Naive thymus-derived CD4-positive, alpha-beta T cell (primary cell): ENCODE measurements at places on chromosomes 3 and 15. TPM values are rescaled to one million over a fixed set of nuclear protein-coding genes. Genes with fewer than 3 reads are reported as not detected.

TRA2B gene
- 182 TPM for polyA plus RNA-seq

GOLGA6A gene
- 0.14 TPM for polyA plus RNA-seq

HES1 gene
- polyA plus RNA-seq, result not detected

LRRC34 gene
- 0.26 TPM for polyA plus RNA-seq

ZDHHC19 gene
- not detected for polyA plus RNA-seq

TPRG1 gene
- polyA plus RNA-seq, result 0.45 TPM

ENTPD3 gene
- polyA plus RNA-seq, result not detected

TERC gene
- polyA plus RNA-seq, result 1.1 TPM

DNAH12 gene
- not detected for polyA plus RNA-seq

TMEM108 gene
- not detected for polyA plus RNA-seq

ZKSCAN7 gene
- 2.4 TPM for polyA plus RNA-seq

LMOD3 gene
- 0.05 TPM for polyA plus RNA-seq

PIF1 gene
- not detected for polyA plus RNA-seq

NR2E3 gene
- polyA plus RNA-seq, result not detected

DNA sequence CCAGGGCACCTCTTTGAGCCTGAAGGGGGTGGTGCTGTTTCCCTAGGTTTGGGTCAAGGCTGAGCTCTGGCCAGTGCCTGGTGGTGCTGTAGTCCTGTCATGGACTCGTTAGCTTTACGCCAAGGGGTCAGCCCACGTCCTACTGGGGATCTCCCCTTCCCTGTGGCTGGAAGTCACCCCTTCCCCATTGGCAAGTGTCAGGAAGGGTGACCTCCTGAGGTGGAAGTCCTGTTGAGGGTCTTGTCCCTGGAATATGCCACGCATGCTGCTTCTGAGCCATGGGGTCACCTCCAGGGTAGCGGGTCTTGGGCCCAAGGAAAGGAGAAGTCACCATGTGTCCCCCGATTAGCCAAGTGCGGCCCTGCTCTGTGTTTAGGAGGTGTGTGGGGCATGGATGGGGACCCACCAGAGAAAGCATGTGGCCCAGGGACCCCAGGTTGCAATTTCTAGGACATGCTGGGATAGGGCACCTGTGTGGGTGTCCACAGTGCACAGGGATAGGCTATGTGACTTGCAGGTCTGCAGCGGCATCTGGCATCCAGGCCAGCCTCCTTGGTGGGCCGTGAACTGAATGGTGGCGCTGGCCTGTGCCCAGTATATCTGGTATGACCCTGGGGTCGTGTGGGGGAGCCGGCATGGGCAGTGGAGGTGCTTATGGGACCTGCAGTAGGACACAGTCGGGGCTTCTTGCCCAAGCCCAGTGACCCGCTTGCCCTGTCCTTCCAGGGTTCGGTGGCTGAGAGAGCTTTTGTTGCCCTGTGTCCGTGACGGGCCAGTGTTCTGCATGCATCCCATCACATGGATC lies 226.7 kb downstream of the SNRPN start:
- DNase-seq, result no peak

- no peak for DNase-seq
Observed at GRCh38 chr3:157573780-157574378, 70.7 kb upstream of the VEPH1 start.

DNA sequence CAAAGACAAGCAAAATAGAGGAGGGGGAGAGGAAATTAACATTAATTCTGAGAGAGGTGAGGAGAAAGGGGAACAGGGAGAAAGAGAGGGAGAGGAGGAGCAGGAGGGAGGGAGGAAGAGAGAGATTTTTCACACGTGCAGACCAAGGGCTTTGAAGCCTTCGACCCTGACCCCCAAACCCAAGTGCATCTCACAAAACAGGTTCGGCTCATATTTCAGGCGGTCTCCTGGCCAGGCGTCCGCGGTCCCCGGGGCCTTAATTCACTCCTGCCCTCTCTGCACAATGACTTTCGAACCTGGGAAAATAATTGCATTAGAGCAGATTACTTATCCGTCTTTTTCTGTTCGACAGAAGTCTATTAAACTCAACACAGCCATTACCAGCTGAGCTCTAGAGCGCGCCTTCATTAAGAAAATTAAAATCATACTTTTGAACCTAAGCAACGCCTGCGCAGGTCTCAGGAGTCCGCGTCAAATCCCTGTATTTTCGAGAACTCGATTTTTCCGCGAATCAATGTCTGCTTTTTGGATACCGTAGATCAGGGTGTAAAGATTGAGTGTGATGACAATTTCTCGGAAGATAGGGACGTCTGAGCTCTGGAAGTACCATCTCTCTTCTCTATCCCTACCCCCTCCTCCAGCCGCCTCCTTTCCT lies 220.7 kb downstream of the MEIS2 start:
- no peak for DNase-seq

- DNase-seq, result no peak
Observed at GRCh38 chr3:40923143-40923542, 276.2 kb upstream of the CTNNB1 start.

DNA sequence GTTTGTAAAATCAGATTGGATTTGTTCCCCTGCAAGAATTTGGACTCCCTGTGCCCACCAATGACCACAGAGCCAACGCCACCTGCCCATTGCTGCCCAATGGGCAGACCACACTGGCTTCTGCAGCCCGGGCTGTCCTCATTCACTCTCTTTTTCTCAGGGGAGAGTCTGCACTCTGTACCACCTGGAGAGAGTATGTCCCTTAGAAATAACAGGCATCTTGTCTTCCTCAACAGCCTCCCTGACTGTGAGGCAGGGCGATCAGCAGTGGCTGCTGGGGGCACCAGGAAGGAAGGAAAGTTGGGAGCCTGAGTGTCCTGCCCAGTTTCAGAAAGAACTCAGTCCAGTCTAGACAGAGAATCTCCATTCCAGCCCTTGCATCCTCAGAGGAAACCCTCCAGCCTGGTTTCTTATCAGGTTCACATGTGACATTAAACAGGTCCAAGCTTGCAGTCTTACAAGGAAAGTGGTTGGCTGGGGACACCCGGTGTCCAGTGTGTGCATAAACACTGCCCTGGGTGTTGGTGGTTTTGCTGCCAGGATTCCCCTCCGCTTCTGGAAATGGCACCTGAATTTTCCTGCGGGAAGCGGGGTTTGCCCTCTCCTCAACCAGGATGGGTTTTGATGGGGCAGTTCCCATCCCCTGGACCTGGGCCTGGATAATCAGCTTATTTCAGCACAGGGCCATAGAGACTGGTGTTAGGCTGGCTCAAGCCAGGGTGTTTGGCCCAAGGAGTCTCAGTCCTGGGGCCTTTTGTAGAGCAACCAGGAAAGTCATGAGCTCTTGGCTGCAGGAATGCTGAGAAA lies 37.2 kb downstream of the SSUH2 start:
- DNase-seq, result no peak

GRCh38 chr3:20574746-20575145 lies 388.7 kb upstream of the SGO1 start:
- DNase-seq, result no peak

- no peak for DNase-seq
Observed at GRCh38 chr15:75763137-75763611, 50.5 kb upstream of the CSPG4 start.

- DNase-seq, result no peak
Observed at GRCh38 chr15:59333401-59334075, 39.1 kb downstream of the MYO1E start.

- no peak for DNase-seq
Observed at GRCh38 chr15:60572541-60573421, 93.8 kb upstream of the ICE2 start.

DNA sequence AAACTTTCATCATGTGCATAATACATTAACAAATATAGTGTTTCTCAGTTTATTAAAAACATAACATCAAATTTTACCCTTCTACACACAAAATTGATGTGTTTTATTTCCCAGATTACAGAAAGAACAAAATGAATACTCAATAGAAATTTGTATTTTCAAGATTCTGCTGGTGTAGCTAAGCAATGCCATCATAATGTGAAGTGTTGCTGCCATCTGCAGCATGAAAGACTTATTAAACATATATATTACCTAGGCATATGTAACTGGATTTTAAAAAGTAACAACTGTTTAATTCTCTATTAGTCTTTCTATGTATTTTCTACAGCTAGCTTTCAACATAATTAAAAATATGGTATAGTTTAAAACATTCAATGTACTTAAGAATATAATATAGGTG lies 27.5 kb downstream of the PLSCR5 start:
- peak; percentile 46 for DNase-seq

GRCh38 chr15:83144771-83145170 lies 37.3 kb downstream of the TM6SF1 start:
- DNase-seq, result no peak

DNA sequence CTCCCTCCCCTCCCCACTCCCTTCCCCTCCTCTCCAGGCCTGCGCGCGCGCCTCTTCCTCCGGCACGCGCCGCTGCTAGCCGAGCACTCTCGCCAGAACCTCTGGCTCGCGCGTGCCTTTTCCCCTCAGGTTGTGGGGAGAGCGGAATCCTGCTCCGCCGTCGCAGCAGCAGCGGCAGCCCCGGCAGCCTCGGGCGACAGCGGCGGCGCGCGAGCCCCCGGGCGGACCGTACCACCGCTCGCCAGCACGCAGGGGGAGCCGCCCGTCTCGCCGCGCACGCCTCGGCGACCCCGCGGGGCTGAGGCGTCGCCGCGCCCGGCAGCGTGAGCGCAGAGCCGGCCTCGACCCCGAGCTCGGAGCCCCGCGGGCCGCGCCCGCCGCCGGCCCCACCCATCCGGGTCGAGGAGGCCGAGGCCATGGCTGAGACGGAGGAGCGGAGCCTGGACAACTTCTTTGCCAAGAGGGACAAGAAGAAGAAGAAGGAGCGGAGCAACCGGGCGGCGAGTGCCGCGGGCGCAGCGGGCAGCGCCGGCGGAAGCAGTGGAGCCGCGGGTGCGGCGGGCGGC lies at the start of gene CDV3:
CDV3 (plus strand) TSS at position 58 of the 566 bp plus-strand sequence; CDS start at position 417, 359 bp downstream.
- no peak for DNase-seq

DNA sequence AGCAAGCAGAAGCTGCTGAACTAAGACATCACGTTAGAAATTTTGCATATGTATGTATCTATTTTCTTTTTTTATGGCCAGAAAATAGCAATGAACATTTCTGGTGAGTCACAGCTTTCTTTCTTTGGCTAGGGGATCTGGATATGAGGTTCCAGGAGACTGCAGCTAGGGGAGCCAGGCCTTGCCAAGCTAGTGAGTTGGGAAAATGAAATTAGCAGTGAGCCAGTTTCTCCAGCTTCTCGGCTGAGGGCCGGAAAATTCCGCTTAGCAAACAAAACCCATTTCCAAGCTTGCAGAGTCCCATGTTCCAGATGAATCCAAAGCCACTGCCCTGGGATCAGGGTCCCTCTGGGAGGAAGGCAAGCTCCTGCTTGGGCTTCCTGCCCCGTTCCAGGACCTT lies 137.6 kb downstream of the SRGAP3 start:
- no peak for DNase-seq

DNA sequence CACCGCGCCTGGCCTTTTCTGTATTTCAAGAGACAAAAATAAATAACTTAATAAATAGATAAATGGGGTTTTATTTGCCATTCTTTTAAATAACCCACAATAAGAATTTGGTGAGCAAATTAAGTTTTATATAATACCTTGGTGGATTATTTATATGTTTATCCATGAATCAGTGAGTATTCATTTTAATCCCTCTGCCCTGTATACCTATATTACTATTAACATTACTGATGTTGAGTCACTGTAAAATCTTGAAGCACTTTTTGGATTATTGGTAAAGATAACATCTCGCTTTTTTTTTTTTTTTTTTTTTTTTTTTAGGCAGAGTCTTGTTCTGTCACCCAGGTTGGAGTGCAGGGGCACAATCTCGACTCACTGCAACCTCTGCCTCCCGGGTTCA lies 154.1 kb downstream of the ZNF609 start:
- DNase-seq, result no peak

- no peak for DNase-seq
Observed at GRCh38 chr3:66858656-66859381, 139.3 kb upstream of the KBTBD8 start.

DNA sequence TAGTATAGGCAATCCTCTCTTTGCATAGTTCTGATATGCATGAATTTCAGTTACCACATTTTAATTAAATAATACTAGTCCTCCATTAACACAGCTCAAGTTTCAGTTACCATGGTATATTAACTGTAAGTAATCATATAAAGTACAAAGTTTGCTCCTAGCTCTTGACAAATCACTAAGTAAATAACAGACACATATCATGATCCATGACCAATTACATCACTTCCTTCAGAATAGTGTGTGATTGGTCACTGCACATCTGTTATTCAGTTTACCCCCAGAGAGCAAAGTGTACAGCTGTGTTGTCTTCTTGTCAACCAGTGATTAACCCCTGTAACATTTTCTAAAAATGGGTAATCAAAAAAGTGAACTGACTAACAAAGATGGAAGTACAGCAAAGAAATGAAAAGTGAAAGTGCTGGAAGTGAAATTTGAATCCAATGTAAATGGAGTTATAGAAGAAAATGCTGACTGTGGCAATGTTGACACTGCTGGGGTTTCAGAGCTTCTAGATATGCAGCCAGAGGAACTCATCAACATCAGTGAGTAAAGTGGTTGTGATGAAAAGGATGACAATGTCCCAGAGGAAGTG lies 30.2 kb upstream of the LEKR1 start:
- no peak for DNase-seq

DNA sequence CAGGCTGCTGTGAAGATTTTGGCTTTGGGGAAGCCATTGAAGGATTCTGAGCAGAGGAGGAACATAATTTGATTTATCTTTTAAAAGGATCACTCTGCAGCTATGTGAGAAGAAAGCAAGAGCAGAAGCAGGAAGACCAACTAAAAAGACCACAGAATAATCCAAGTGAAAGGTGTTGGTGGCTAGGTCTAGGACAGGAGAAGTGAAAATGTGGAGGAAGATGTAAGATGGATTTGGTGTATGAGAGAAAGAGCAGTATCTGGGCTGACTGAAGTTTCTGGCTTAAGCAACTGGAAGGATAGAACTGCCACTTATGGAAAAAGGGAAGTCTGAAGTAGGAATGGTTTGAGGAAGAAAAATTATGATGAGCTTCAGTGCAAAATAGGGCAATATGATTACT lies 62.0 kb downstream of the SFMBT1 start:
- no peak for DNase-seq

DNA sequence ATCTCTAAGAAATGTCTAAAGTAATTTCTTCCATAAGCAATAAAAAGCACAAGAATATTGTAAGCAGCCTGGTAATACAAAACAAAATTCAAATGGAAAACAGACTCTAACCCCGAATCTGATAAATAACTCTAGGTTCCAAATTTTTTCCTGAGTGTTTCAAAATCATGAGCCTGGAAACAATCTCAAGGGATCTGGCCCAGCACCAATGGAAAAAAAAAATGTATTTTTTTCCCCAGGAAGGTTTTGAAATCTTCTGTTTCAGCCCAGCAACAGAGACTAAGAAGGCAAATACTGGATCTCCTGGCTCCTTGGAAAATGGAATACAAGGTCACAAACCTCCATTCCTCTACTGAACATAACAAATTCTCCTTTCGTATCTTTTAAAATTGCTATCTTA lies 13.0 kb downstream of the TBC1D2B start:
- no peak for DNase-seq

GRCh38 chr3:129441782-129442181 lies 1.8 kb downstream of the IFT122 start:
- no peak for DNase-seq
